ENCODE measurements at places on chromosomes 3 and 15.

DNA sequence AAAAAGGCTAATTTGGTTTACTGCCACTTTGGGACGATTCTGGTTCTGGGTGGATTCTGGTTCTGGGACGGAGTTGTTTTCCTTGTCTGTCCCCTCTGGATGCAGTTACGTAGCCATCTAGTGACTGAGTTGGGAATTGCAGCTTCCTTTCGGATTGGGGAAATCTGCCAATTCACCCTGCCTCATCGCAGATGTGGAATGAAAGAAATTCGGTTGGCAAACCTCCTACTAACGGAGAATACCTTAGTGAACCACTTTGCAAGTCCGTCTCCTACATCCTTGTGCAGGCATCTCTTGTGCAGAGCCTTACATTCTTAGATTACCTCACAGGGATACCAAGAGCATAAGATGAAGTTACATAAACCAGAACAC lies 31.5 kb upstream of the AP4E1 start:
- DNase-seq: peak; percentile 58

GRCh38 chr3:52021489-52022268 lies 26.0 kb upstream of the RPL29 start:
- DNase-seq: peak; percentile 44

DNA sequence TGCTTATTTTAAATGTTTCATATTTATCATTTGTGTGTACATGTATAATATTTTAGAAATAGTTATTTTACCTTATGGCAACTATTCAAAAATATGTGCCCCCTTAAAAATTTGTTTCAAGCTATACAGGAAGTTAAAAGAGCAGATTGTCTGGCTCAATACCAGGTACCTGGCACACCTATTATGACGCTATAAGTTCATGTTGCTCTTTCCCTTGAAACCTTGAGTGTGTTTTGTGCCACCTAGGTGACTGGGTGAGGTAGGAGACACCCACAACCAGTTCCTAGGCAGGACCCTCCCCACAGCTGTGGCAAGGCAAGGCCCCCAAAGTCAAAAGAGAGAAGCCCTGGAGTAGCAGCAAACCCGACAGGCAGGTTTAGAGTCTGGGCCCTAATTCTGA lies 20.6 kb upstream of the NEO1 start:
- DNase-seq: no peak

GRCh38 chr15:35547775-35548364 lies 1.9 kb upstream of the DPH6 start:
- DNase-seq: no peak

DNA sequence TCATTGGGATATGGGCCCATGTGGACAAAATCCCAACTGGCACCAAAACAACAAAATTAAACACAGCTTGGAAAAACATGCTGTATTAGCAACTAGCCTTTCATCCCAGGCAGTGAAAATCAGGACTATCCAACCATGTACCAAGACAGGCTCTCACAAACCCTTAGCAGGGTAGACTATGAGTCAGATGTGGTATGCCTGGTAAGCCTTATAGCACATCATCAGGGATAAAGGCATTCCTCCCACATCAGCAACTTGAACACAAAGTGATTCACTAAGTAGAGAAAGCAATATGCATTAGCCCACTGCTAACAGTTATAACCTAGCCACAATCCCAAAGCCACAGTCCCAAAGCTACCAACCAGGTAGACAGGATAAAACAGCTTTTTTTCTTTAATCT lies 8.0 kb downstream of the CEP152 start:
- no peak for DNase-seq

DNA sequence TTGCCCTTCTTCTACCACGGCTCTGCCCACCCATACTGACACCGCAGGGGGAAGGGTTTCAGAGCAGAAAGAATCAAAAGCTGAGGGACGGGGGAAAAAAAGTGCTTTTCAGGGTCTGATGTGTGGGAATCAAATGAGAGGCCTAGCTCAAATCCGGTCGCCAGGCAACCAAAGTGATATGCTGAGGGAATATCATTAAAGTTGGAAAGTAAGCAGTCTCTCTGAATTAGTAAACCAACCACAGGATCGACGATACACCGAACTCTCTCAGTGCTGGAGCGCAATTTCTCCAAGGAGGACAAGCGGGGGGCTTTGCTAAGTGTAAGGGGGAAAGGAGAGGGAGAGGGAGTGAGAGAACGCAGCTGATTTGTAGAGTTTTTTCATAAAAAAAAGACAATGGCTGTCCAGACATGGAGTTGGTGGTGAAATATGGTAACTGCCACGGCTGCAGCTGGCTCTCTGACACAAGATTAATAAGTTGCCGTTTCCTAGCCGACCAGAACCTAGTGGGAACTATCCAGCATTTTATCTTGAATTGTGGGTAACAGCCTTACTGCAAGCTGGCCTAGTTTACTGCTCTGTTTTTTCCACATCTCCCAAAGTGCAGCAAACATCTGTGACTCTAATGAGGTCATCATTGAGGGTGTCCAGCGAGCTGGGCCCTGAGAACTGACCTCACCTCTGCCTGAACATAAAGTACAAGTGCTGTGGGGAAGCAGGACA lies 530.2 kb downstream of the SOX2 start:
- no peak for DNase-seq

- DNase-seq: no peak
These were observed 16.3 kb downstream of the ZNF385D start for GRCh38 chr3:21734746-21735145.

GRCh38 chr3:31242026-31242960 lies 290.4 kb upstream of the STT3B start:
- DNase-seq: no peak

- DNase-seq: no peak
These were observed 212.5 kb upstream of the GADL1 start for GRCh38 chr3:31106912-31107311.

GRCh38 chr3:53411371-53411770 lies 64.0 kb upstream of the DCP1A start:
- DNase-seq: no peak

GRCh38 chr3:129045675-129046036 lies 14.9 kb upstream of the GP9 start:
- DNase-seq: no peak

DNA sequence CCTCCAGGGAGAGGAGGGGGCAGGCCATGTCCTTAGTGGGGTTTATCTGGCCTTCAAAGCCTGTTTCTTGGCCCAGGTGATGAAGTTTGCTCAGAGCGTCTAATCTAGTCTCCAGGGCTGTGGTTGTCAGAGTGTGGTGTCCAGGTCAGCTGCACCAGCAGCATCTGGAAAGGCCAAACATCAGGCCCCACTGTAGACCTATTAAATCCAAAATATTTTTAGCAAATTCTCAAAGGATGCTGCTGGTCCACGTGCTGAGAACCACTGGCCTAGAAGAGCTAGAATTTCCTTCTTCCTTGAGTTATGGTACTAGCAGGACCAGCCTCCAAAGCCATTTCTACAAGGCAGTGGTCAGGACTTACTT lies 28.9 kb downstream of the SLC28A1 start:
- no peak for DNase-seq

DNA sequence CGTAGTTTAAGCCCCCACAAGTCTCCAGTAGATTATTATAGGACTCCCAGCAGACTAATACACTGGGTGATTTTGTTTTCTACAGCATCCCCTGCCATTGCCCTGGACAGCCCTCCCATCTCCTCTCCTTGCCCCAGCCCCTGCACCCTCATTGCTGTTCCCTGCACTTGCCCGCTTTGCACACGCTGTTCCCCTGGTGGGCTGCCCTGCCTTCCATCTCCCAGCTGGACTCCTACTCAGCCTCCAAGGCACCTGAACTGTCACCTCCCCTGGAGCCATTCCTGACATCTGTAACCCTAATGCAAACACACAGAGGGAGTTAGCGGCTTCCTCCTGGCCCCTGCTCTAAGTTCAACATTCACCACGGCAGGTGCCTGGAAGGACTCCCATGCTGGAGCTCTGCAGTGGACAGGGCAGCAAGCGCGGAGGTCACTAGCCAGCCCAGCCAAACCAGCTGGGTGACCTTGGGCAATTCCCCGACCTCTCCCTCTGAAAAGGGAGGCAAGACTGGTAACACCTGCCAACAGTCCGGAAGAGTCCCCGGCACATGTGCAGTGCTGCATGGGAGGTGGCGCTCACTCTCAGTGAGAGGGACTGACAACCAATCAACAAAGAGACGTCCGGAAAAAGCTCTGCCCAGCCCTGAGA lies 38.8 kb upstream of the IQSEC1 start:
- DNase-seq: no peak

DNA sequence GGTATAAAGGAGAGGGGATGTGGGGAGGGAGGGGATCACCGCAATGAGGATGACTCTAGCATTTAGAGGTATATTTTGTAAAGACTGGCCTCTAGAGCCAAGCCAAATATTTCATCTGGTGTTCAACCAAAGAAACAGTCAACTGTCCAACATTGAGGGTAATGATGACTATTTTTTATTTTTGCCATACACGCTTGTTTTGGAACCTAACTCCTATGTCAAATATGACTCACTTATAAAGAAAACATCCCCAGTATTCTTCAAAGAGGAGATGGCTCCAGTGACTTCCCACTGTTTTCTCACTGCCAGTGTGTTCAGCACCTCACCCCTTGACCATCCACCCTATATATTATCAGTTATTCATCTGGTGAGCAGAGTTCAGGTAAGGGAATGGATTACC lies 77.3 kb downstream of the WNT5A start:
- DNase-seq: no peak

DNA sequence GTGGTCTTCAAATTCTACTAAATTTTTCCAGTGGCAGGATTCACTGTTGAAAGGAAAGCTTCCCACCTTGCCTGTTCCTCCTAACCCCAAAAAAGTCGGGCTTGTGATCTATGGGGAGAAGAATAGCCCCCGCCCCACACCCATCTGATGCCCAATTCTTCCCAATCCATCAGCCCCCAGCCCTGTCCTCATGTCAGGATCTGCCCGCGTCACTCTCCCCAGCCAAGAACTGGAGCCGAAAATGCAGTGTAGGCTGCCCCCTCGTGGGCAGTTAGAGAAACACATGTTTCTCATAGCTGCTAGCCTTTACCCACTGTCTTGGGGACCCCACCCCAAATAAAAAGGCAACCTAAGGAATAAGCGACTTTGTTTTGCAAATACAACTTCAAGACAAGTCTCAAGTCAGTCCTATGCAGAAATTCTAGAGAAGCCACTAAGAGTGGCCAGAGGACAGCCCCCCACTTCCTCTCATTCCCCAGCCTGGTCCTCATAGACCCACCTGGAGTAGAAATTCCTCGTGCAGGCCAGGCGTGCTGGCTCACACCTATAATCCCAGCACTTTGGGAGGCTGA lies 13.0 kb upstream of the CSK start:
- no peak for DNase-seq

DNA sequence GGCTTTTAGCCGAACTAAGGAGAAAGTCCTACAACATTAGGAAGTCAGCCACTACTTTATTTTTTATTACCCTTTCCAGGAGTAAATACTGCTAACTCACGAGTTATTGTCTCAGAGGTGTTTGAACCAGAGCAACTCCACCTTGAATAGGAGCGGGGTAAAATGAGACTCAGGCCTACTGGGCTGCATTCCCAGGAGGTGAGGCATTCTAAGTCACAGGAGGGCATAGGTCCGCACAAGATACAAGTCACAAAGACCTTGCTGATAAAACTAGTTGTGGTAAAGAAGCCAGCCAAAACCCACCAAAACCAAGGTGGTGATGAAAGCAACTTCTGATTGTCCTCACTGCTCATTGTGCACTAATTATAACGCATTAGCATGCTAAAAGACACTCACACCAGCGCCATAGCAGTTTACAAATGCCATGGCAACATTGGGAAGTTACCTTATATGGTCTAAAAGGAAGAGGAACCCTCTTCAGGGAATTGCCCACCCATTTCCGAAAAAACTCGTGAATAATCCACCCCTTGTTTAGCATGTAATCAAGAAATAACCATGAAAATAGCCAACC lies 555.9 kb downstream of the IGSF11 start:
- DNase-seq: no peak

DNA sequence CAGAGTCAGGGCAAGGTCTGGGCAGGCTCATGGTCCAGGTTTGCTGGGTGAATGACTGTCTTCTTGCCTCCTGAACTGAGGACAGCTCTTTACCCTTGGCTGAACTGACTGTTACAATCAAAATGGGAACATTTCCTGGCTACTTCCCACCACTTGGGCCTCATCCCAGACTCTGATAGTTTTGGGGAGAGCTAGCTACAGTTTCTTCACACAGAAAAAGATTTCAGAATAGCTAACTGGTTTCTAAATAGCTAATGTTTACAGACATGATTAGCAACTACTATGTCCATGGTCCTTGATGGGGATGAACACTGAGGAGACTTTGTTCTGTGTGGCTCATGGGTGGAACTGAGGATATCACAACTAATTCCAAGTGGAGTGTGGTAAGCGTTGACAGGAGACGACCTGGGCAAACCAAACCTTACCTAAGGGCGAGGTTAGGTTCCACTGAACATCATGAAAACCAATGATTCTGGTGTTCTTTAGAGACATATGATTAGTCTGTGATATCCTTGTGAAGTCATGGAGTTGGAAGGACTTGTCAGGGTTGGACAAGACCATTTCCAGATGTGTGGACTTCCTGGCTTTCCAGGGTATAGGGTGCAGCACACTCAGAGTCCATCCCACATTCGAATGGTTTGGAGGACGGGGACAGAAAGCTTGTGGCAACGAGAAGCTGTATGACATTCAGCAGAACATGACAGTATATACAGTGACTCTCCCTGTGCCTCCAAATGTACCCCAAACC lies 7.3 kb downstream of the ALPK3 start:
- no peak for DNase-seq

DNA sequence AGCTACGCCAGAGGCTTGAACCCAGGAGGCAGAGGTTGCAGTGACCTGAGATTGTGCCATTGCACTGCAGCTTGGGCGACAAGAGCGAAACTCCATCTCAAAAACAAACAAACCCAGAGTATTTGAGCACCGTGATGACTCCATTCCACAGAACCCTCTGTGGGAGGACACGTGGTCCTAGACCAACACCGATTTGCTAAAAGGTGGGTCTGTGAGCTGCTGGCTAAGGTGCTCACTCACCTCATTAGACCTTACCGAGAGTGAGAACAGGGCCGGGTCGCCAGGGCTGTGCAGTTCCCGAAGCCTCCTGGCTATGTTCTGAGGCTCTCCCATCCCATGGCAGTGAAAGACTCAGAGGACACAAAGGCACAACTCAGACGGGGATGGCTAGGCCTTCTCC lies 17.9 kb downstream of the ABHD2 start:
- DNase-seq: no peak

GRCh38 chr15:22815766-22816165 lies 22.7 kb upstream of the NIPA2 start:
- no peak for DNase-seq

DNA sequence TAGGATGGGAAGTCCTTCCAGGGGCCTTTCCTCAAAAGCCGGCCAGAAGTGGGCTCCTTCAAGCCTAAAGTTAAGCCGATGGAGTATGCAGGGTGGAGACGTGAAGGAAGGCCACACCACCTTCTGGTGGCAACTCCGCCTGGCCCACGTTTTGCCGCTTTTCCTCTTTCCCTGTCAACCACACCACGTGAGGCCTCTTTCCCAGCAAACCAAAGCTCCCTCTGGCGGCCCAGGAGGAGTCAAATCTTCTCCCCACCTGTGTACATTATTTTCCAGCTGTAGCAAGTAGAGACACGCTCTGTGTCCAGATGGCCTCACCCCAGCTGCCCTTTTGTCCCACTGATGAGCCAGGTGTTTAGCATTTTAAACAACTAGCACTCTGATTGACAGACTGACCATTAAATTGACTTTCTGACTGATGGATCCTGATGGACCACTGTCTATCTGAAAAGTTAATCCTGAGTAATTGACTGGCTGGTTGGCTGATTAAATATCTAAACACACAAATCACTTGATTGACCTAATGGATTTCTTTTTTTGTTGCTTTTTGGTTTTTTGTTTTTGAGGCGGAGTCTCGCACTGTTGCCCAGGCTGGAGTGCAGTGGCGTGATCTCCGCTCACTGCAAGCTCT lies 59.6 kb upstream of the ZBTB38 start:
- no peak for DNase-seq
